ENCODE measurements at places on chromosomes 3 and 15.
A peak's percentile ranks its signal among the peaks of the same experiment; 100 is the strongest.

DNA sequence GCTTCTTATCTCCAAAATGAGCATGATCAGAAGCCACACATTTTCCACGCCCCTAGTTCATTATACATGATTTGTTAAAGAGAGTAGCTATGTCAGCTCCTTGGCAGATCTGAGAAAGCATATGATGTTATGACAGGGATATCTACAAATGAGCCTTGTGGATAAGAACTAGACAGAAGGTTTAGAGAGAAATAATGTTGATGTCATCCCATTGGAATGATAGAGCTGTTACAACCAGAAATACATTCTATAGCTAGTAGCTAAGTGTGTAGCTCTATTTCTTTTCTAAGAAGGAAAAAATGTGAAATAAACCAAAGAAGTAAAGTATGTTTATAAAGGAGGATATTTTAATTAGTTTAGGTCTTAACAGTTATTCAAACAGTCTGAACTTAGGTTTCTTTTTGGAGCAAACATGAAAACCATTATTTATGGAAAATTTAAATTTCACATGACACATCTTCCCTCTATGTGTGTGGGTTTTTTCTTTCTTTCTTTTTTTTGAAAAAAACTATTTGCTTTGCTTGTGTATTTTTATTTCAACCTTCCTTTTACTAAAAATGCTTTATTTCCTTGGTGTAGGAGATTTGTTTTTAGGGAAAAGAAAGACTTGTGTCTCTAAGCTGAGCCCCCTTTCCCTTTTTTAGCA is 167.7 kb downstream of the GHSR start:
- DNase-seq: no peak

DNA sequence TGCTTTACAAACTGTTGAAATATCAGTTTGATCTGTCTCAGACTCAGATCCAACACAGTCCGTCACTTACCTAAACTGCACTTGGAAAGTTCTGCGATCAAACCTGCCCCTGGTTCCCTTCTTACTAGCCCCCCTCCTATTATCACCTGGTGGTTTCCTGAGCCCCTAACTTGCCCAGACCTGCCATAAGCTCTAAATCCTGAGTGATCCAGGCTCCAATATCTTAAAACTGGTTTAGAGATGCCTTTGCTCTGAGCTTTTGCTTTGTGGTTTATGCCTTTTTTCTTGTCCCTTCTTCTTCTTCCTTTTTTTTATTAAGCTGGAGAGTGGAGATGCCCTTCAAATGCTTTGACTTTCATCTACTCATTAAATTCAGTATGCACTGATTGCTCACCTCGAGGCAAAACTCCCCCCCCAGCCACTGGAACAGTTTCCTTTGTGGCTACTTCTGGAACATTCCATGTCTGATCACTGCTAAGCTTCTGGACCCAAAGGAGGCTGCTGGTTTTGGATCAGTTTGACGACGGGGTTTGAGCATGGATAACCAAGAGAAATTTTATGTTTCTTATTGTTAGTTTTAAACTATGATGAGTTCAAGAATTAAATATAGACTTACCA is 3.5 kb upstream of the ITGB5 start:
- no peak for DNase-seq

DNA sequence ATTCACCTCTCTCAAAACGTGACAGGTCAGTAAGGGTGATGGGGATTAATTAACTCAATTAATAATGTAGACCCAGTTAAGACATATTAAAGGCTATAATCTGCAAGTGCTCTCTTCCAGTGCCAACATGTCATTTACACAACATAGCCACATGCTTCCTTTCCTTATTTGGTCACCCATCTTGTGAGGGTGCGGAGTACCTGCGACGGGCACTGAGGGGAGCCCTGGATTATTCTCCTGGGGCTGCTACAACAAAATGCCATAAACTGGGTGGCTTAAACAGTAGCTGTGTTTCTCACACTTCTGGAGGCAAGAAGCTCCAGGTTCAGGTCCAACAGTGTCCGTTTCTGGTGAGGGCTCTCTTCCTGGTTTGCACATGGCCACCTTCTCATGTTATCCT is 157.4 kb upstream of the LRTM1 start:
- DNase-seq: no peak

- no peak for DNase-seq
Observed at GRCh38 chr3:64650096-64650622, 37.6 kb downstream of the ADAMTS9 start.

GRCh38 chr3:17195192-17195611 is 310.4 kb downstream of the PLCL2 start:
- DNase-seq: peak; percentile 43

DNA sequence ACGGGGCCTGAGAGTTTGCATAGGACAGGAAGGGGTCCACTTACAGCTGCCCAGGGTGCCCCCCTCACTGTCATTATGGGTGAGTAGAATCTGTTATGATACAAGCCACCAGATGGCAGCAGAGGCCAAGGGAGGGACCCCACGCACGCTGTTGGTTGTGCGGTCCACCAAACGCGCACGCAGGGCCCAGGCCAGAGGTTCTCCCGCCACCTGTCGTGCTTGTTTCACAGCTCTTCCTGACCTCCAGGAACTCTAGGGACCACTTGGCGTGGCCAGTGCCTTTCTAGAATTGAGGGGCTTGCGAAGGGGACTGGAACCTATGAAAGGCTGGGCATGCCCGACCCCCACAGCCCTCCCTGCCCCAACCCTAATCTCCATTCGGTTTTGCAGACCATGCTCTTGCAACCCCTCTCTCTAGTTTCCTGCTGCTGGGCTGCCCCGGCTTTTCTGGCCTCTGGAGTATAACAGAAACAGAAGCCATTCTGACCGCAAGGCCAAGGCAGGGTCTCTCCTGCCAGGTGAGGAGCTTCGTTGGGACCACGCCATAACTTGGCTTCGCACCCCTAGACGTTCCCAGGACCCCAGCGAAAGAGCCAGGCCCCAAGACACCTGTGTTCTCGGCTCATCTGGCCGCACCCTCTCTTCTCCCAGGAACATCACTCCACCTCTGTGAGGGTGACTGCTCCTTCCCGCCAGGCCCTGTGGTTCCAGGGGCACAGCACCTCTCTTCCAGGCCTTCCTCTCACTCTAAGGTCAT is 46.0 kb downstream of the ALDH1L1 start:
- DNase-seq: peak; percentile 69

- no peak for DNase-seq
Observed at GRCh38 chr3:112114576-112115160, 18.4 kb downstream of the GCSAM start.

- DNase-seq: no peak
Observed at GRCh38 chr3:128863560-128863959, 15.9 kb upstream of the ACAD9 start.

DNA sequence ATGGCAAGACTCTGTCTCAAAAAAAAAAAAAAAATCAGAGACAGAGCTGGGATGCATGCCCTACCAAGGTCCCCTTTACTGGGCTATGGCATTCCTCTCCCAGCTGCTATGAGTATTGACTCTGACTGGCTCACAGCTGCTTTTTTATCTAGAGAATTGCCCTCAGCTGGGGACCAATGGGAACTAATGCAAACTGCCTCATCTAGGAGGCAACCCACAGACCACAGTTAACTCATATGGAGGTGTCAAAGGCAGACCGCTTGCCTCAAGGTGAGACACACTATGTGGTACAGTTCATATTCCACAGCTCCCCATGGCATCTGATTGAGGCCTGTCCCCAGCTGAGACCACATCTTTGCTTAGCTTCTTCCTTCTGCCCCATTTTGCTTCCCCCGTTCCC is 183.5 kb upstream of the EOMES start:
- no peak for DNase-seq

DNA sequence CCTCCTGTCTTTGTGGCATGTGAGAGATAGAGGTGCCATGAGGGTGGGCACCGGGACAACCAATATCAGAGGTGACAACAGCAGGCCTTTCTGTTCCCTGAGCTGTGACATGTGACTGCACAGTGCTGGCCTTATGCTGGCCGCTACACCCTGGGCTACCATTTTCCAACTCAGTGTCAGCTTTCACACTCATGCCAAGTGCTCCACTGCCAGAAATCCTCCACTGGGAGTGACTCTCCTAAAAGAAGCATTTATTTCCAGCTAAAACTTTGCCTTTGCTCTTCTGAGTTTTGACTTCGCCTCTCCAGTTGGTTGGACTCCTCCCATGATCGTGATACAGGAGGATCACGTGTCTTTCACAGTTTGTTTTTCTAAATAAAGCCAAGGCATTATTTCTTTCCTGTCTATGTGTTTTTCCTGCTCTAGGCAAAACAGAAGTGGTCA is 31.4 kb downstream of the CA12 start:
- DNase-seq: no peak

- no peak for DNase-seq
Observed at GRCh38 chr3:12120374-12121140, 38.2 kb downstream of the TIMP4 start.

Measured in OCI-M1 (cell line).